Osteoblast (primary cell): ENCODE measurements at places on chromosomes 4 and X. TPM values are rescaled to one million over a fixed set of nuclear protein-coding genes. Genes with fewer than 3 reads are reported as not detected.

Gene MAGEA11
- total RNA-seq, result not detected in 2 replicates

Gene LDB2
- 18.8 and 21.8 TPM in 2 replicates for total RNA-seq

Gene RAB40AL
- total RNA-seq, result 0.72 and 0.88 TPM in 2 replicates

Gene PPP2R2C
- total RNA-seq, result under 0.01 TPM in 1 of 2 replicates, not detected in the other

Gene KLHL13
- total RNA-seq, result 10.3 and 13.8 TPM in 2 replicates
